ENCODE measurements at places on chromosomes 5 and 9.
A peak's percentile ranks its signal among the peaks of the same experiment; 100 is the strongest.

- no peak for DNase-seq
These were observed 46.5 kb upstream of the ANGPTL2 start for GRCh38 chr9:127168756-127169574.

- no peak for DNase-seq
These were observed 34.9 kb upstream of the FAM120AOS start for GRCh38 chr9:93488244-93488643.

DNA sequence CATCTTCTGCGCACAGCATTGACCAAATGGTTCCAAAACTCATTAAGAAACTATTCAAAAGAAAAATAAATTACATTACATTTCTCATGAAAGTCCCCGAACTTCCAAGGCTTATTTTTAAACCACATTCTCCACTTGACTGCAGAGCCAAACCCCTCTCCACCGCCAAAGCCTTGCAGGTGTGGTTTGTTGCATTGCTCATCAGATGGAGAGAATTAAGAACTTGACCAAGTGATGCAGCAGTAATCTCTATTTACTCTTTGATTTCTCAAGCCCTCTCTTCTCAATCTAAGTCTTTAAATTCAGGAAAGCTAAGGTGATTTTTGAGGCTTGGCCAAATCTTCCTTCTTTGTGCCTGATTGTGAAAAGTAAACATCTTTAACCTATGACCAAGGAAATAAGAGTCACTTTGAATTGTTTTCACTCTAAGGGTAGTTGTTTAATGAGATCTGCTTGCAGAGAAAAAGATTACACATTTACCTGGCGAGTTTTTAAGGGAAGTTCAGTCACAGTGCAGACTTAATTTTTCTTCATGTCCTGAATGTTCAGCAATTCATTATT, 290.5 kb upstream of the ITGA1 start:
- no peak for DNase-seq

- DNase-seq: no peak
These were observed 108.1 kb downstream of the FBXW11 start for GRCh38 chr5:171898386-171898785.

DNA sequence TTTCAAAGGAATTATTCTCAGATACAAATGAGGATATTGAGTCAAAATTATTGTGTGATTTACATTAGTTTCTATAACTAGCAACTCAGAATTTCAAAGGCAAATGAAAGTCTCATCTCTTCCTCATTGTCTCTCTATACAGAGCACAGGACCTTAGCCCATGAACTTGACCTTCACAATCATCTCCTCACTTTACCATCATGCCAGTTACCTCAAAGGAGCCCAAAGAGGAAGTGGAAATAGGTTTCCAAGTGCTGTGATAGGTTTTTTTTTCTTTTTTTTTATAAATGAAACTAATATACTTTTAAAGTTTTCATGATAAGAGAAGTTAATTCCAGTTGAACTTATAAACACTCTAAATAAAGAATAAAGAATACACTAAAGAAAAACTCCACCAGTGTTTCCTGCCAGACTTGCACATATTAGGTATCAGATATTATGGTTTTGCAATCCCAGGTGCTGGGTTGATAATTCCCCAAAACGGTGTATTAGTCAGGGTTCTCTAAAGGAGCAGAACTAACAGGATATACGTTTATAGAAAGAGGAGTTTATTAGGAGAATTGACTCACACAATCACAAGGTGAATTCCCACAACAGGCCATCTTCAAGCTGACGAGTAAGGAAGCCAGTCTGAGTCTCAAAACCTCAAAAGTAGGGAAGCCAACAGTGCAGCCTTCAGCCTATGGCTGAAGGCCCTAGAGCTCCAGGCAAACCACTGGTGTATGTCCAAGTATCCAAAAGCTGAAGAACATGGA, 50.1 kb upstream of the ADAMTS16 start:
- DNase-seq: no peak

DNA sequence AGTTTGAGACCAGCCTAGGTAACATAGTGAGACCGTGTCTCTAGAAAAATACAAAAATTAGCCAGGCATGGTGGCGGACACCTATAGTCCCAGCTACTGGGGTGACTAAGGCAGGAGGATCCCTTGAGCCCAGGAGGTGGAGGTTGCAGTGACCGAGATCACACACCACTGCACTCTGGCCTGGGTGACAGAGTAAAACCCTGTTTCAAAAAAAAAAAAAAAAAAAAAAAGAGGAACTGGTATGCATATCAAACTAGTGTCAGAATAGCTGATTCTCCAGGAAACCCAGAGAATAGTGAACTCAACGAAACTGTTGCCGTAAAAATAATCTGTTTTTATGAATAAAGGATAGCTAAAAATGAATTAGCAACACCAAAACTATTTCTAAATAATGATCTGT, 126.6 kb upstream of the BASP1 start:
- DNase-seq: no peak

- no peak for DNase-seq
These were observed 30.7 kb downstream of the TCF7 start for GRCh38 chr5:134145041-134145757.

- DNase-seq: no peak
These were observed 193.6 kb downstream of the HSPA4 start for GRCh38 chr5:133245191-133246052.

- no peak for DNase-seq
These were observed 574 bp downstream of the SLC35A4 start for GRCh38 chr5:140565024-140565779.

- no peak for DNase-seq
These were observed 89.0 kb downstream of the NLN start for GRCh38 chr5:65811004-65811403.

DNA sequence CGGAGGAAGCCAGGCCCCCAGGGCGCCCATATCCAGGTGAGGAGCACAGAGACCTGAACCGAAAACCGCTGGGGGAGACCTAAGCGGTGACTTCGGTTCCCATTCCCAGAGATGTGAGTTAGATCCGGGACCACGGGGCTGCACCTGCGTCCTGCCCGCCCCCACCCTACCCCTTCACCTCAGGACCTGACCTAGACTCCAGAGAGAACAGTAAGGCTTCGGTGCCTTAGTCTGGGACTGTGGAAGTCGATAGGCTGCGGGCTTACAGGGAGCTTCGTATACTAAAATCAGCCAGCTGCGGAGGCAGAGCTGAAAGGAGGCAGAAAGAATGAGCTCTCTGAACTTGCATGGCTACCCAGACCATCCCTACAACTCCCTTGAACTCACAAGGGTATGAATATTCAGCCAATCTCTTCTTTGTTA, 518 bp upstream of the FAM13B start:
- no peak for DNase-seq

- DNase-seq: no peak
These were observed 708.1 kb upstream of the RGMB start for GRCh38 chr5:98065261-98065909.

GRCh38 chr5:107652839-107653607, 17.7 kb downstream of the EFNA5 start:
- DNase-seq: no peak

DNA sequence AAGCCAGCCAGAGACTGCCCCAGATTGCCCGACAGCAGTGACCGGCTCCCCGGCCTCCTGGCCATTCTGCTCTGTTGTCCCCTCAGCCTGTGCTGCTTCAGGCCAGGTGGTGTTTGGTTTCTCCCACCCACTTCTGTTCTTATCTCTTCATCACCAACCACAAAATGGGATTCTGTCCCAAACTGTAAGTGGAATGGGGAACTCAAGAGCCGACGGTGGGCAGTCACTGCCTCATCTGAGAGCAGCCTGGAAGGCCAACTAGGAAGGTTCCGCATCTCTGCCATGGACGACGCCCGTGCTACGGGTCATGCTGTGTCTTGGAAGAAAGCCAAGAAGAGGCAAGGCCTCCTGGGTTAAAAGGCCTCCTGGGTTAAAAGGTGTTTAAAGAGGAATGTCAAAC, 219.0 kb upstream of the PIK3R1 start:
- DNase-seq: no peak

DNA sequence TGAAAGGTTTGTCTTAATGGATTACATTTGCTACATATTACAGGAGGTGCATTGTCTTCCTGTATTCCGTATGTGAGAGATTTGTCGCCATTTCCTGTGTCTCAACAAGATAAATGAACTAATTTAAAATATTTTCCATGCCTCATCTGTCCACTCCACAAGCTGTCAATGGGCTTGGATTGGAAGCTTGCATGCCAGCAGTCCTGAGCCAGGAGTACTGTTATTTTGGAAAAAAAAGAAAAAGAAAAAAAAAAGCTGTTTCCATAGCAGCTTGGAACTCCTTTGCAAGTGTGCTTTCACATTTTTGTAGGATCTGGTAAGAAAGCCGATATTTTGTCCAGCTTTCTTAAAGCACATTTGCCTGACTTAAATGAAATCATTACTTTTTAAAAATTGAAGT, 330.8 kb downstream of the KDM4C start:
- no peak for DNase-seq

DNA sequence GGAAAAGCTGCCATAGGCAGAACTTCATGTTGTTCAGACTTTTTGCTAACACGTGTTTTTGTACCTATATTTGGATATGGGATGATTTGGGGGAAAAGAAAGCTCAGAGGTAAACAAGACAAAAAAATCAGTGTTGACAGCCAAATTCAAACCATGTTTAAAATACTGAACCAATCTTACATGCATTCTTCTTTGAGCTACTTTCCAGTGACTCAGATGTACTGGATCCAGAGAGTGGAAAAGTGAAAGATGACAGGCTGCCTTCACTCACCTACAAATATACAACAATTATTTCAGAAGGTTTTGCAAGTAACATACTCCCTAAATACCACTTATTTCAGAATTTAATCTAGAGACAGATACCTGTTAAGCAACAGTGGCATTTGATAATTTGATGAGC, 165.7 kb downstream of the MPDZ start:
- no peak for DNase-seq

DNA sequence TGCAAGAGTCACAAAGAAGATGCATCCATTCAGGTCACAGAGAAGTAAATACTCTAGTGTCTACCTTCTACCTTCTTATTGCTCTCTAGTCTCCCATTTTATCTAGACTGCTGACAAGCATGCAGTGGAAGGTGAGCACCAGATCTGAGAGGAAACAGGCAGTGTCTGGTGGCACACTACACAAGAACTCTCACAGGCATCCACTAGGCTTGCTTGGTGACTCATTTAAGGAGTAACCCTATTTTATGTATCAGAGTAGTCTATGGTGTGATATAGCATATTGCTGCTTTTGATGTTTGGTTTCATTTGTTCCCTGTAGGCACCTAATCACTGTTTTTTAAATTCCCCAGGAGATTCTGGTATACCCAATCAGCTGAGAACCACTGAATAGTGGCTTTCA, 1.6 kb upstream of the THBS4 start:
- DNase-seq: no peak

DNA sequence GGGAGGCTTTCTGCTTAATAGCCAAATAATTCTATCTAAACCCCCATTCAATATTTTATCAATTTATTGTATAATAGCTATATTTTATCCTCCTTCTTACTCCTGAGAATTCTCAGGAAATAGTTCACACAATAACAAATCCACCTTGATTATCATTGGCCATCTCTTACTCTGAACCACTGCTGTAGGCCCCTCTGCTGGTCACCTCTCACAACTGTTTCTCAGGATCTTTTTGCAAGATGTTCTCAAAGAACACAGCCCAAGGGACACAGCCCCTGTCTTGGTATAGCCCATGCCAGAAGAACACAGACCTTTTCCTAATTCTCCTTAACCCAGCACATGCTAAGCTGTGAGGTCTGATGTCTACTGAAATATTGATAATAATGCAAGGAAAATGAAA, 74.9 kb upstream of the HTR4 start:
- DNase-seq: no peak

DNA sequence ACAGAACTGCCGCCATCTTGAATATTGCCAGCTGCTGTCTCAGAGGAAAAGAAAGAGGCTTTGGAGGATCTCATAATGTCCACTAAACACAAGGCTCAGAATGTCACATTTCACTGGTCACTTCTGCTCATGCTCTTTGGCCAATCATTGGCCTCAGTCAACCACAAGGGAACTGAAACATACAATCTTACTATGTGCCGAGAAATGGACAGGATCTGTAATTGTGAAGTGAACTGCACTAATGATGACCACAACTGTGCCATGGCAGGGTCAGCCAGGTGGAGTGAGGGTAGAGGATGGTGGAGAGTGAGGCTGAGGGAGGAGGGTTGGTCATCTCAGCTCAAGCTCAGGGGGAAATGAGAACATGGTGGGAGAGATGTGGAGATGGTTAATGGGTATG, 32.8 kb downstream of the GDNF start:
- no peak for DNase-seq

DNA sequence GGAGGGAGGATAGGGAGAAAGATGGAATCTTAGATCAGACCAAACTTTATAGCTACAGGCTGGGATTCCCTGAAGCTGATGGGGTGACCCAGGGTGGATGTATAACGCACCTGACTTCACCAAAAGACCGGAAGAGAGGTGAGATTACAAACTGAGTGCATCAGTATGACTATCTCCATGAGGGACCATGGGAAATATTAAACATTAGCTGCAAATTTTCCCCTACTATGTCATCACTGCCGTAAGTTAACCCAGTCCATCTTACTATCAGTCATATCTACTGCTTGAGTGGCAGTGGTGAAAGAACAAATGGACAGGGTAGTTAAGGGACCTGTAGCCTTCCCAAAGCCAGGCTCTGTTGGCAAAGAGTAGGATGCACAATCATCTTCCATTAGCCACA, 368.3 kb downstream of the EFNA5 start:
- DNase-seq: no peak

GRCh38 chr5:154849264-154849785, 1.1 kb downstream of the FAXDC2 start:
- DNase-seq: no peak

- no peak for DNase-seq
These were observed 80.0 kb upstream of the PUM3 start for GRCh38 chr9:2923766-2924379.

DNA sequence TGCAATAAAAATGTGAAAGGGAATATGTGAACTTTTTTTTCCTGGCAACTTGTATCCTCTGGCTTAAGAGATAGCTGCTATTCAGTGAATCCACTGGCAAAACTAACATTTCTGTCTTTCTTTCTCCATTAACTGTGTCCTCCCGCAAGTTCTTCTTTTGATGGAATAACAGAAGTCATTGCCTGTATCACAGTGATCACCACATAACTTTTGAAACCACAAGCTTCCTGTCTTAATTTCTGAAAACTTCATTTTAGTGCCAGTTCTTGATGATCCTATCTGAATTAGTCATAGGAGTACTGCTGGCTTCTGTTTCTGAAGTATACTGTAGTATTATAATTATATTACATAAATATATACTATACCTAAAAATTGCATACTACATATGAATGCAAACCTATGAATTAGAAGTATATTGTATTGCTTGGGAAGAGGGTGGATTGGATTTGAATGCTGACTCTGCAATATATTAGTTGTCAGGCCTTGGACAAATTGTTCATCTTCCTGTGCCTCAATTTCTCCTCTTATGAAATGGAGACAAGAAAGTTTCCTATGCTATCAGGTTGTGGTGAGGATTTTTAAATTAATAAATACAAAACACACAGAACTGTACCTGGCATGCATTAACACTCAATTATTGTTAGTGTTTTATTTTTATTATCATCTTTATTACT, 441.6 kb downstream of the CETN3 start:
- no peak for DNase-seq

- peak; percentile 61 for DNase-seq
These were observed 143.9 kb upstream of the STC2 start for GRCh38 chr5:173472164-173472563.

All from pulmonary artery endothelial cell (primary cell).